ENCODE measurements at places on chromosomes 4 and X.

GRCh38 chr4:4364486-4365208 is 22.3 kb upstream of the NSG1 start:
- DNase-seq = no peak

DNA sequence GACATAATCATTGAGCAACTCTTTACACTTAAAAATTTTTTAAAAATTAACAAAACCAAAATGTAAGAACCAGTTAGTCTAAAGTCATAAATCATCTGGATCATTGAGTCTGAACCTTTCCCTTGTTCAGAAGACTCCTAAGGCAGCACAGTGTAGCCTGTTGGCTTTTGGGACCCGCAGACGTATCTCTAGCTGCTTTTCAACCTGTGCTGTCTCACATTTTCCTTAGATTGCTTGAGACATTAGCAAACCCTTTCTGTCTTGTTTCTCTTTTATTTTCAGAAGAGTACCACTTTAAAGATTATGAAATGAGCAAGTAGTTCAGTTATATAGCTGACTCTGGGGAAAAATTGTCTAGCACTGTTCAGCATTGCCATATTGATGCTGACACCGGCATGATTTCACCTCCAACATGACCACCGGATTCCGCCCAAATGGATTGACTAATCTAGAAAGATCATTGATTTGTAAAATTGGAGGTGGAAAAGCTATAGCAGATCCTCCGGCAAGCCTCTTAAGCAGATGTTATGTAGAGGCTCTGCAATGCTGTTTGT is 8.9 kb downstream of the TCEANC start:
- no peak for DNase-seq

DNA sequence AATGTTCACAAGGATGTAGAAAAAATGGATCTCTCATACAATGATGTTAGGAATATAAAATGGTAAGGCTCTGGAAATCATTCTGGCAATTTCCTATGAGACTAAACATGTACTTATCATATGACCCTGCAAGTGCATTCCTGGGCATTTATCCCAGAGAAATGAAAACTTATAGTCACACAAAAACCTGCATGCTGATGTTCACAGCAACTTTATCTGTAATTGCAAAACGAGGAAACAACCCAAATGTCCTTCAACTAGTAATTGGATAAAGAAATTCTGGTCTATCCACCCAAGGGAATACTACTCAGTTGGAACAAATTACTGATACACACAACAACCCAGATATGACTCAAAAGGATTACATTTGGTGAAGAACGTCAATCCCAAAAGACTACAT is 14.5 kb downstream of the ZCCHC18 start:
- DNase-seq = no peak

GRCh38 chr4:153464068-153464467 is 2.1 kb upstream of the TMEM131L start:
- no peak for DNase-seq

- DNase-seq = no peak
These were observed 2158.6 kb upstream of the TENM3 start for GRCh38 chr4:180084561-180084960.

DNA sequence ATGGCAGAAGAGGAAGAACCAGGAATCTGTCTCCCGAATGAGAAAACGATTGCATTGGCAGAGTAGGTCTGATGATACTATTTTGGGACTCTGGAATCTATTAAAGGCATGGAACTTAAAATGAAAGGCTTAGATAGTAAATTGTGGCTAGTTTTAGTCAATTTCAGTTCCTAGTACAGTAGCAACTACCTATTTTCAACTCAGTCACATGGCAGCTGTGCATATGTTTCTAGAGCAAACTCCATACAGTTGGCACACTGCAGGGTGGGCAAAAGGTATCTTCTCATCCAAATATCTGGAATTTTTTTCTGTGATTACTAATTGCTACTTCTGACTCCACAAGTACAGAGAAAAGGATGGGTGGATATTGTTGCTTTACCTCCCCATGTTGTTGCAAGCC is 663.6 kb downstream of the PCDH7 start:
- DNase-seq = no peak

- DNase-seq = no peak
These were observed 2.9 kb downstream of the MAP3K15 start for GRCh38 chrX:19512359-19512758.

All from left hindlimb (tissue), 1 donor.